ENCODE measurements at places on chromosomes 12 and 14. TPM values are rescaled to one million over a fixed set of nuclear protein-coding genes. Genes with fewer than 3 reads are reported as not detected.

The BRAP gene
- 9.0 TPM for polyA plus RNA-seq

The CCDC196 gene
- 1.2 TPM for polyA plus RNA-seq

The PRR13 gene
- 521 TPM for polyA plus RNA-seq

The ERBB3 gene
- polyA plus RNA-seq, result 37.0 TPM

The BLOC1S1 gene
- polyA plus RNA-seq, result 655 TPM

The CCDC85C gene
- polyA plus RNA-seq, result 79.0 TPM

The ACSM4 gene
- not detected for polyA plus RNA-seq

The ACYP1 gene
- polyA plus RNA-seq, result 36.3 TPM

The RNASE2 gene
- 3.2 TPM for polyA plus RNA-seq

DNA sequence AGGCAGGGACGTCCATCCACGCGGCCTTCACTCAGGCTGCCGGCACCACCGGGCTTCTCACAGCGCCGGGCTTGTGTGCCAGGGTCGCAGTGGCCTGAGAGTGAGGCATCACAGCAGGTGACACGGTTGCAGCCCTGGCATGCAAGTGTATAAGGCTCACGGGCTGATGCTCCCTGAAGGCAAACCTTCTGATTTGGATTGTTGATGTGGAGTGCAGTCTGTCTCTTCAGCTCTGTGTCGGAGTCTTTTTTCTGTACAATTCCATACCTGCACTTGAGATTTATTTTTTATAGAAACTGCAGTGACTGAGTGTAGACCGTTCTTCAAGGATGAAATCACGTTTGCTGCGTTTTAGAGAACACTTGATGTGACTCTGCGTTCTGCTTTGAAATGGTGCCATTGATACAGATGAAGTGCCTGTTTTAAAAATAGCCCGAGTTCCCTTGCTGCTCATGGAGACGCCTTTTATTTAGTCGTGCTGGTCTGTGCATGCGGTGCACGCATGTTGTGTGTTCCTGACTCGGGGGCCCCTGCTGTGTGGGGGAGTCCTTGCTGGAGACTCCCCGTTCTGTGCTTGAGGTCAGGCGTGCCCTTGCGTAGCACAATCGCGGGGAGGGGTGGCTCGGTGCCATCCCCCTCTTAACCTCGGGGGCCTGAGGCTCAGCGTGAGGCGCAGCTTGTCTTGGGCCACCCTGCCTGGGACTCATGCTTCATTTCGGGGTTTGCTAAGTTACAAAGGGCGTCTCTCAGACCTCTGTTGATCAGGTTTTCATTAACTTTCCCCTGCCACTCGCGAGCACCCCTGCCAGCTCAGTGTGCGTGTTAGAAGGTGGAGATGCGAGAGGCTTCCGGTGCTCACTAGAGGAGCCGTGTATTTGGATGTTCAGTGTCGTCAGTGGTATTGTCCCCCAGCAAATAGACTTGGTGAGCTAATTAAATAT is 21.6 kb upstream of the AMN start:
- no peak for DNase-seq

DNA sequence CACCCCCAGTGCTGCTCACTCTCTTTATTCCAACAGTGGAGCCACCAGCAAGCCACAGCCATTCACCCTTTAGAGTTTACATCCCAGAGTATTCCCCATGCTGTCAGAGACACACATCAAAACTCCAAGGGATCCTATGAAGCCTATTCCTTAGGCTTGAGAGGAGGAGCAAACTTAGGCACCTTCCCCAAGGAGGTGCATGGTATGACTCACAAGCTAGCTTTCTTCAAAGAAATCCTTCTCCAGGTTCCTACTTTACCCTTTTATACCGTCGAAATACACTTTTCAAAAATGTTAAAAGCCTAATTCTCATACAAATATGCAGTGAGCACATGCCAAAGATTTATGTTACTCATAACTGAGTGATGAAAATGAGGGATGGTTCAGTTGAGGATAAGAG is 175.4 kb downstream of the ETNK1 start:
- no peak for DNase-seq

DNA sequence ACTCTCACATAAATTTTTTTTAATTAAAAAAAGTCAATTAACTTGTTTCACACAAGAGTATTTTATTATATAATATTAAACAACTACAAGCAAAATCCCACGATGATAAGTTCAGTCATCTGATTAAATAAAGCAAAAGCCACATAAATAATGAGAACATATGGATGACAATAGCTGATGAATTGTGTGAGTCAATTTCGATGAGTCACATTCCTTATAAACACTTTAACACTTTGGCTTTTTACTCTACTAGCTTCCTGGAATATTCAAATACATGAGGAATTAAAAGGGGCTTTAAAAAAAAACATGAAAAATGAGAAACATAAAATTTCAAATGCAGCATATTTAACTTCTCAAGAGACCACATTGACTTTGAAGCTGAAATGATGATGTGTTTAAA is 95.3 kb downstream of the BCAT1 start:
- no peak for DNase-seq

DNA sequence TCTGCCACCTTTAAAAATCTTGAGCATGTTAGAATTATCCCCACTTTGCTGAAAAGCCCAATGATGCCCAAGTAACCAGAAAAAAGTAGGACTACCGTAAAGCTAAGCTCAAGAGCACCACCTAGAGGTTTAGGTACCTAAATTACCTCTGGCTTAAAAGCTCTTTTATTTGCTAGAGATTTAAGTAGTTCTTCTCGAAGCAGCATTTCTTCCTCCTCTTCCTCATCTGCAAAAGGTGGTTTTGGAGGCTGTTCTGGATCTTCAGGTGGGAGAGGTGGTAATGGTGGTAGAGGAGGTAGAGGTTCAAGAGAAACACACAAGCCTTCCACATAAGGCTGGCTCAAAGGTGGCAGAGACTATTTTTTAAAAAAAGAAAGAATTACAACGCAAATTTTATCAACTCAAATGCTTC is 26.9 kb downstream of the ZFC3H1 start:
- no peak for DNase-seq

- no peak for DNase-seq
Observed at GRCh38 chr12:18297902-18298301, 36.6 kb downstream of the PIK3C2G start.

DNA sequence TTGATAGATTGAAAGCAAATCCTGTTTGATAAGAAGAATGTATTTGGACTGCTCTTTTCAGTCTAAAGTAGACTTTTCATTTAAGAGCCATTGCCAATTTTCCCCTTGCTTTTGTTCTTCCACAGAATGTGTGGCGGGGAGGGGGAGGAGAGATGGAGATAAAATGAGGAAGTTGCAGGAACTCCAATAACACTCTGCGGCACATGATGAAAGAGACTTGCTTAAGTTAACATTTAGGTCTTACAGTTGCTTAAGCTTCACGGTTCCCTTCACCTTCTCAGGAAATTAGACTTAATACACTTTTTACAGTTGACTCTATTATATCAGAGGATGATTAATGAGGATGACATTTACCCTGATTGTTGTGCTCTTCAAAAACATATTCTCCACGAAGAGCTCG is 537.3 kb downstream of the TMTC2 start:
- no peak for DNase-seq

GRCh38 chr12:57234571-57235016 is 5.1 kb downstream of the SHMT2 start:
- DNase-seq, result no peak

- DNase-seq, result peak; percentile 92
Observed at GRCh38 chr12:93571365-93571924, 1.0 kb upstream of the SOCS2 start.

DNA sequence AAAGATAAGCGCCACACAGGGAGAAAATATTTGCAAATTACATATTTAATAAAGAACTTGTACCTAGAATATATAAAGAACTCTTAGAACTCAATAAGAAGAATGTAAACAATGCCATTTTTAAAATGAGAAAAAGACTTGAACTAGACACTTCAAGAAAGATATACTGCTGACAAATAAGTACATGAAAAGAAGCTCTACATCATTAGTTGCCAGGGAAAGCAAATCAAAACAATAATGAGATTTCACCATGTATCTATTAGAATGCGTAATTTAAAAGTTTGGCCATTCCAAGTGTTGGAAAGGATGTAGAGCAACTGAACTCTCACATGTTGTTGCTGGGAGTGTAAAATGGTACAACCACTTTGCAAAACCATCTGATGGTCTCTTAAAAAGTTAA is 6.9 kb upstream of the CLEC4E start:
- DNase-seq, result no peak

- peak; percentile 95 for DNase-seq
Observed at GRCh38 chr14:68788996-68789820, 3.7 kb downstream of the ZFP36L1 start.

DNA sequence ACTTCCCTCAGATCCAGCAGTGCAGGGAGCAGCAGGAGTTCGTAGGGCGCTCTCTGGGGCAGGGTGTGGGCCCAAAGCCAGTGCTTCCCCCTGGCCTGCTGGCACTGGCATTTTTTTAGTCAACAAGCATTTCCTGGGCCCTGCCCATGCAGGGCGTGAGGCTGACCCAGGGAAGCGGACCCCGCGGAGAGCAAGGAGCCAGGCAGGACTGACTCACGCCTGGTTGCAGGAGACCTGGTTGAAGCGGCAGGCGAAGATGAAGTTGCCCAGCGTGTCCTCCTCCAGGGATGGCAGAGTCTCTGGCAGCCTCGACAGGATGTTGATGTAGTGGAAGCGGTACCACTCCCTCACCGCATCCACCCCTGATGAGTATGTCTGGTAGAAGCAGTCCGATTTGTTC is 13.5 kb downstream of the SCNN1A start:
- DNase-seq, result no peak

- DNase-seq, result no peak
Observed at GRCh38 chr14:31243860-31244259, 36.3 kb upstream of the HECTD1 start.

GRCh38 chr12:51281202-51281924 is 11.1 kb upstream of the SMAGP start:
- DNase-seq, result no peak

DNA sequence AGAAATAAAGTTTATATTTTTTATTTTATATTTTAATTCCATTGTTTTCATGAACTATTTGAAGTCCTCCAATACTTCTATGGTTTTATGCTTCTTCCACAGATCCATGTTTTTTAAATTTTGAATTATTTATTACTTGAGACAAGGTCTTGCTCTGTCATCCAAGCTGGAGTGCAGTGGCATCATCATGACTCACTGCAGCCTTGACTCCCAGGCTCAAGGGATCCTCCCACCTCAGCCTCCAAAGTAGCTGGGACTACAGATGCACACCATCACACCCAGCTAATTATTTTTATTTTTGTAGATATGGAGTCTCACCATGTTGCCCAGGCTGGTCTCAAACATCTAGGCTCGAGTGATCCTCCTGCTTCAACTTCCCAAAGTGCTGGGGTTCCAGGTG is 28.8 kb upstream of the DLGAP5 start:
- no peak for DNase-seq

GRCh38 chr12:120932058-120932457 is 27.9 kb upstream of the SPPL3 start:
- DNase-seq, result no peak

DNA sequence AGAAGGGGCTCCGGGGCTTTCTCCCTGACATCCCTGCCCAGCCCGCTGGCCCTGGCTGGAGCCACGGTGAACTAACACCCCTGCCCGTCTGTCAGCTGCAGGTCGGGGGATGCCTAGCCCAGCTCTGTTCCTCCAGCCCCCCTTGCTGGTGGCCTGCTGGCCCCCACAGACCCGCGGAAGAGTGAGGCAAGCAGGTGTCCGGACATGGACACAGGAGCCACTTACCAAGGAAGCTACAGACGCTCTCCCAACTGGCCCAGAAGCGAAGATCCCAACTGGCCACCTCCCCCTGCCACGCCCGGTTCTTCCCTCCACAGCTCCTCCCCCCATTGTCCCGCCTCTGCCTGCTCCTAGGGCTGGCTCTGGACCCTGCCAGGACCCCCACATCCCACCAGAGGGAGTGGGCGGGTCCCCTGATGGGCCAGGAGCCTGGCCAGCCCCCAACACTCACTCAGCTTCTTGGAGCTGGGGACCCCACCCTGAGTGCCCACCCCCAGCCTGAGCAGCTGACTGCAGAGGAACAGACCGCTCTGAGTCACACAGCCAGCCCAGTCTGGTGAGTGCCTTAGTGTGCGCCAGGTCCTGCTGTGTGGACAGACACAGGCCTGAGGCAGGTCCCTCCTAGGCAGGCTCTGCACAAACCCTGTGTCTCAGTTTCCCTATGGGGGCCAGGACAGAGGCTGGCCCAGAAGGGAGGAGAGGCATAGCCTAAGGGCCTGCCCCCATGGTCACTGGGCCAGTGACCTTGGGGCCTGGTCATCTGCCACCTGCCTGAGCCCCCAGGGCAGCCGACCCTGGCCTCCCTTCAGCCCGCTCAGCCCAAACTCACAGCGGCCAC is 7.7 kb downstream of the AHNAK2 start:
- peak; percentile 97 for DNase-seq
